ENCODE measurements at places on chromosomes 7 and 10.

DNA sequence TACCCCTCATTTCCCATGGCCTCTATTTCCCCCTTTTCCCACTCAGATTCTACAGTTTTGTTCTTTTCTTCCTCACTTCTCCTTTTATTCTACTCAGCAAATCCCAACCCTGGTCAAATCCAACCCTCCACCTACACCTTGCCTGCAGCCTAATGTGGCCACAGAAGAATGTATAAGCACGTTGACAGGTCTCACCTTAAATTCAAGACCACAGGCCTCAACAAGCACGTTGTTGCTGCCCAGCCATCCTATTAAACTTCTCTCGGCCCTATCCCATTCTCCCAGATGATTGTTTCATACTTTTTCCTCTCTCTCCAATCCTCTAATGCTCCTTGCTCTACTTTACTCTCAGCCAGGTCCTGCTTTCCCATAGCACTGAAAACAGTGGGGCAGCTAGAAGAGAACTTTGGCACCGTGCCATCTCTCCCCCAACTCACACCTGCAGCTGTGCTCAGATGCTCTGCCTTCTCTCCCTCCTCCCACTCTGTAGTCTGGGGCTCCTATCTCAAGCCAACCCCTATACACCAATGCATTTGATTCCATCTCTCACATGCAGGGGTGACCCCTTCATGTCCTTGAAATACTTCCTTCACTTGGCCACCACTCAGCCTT lies 6.8 kb upstream of the EIF3A start:
- DNase-seq: no peak

- no peak for DNase-seq
Observed at GRCh38 chr10:77927402-77928246, 1.1 kb upstream of the DLG5 start.

DNA sequence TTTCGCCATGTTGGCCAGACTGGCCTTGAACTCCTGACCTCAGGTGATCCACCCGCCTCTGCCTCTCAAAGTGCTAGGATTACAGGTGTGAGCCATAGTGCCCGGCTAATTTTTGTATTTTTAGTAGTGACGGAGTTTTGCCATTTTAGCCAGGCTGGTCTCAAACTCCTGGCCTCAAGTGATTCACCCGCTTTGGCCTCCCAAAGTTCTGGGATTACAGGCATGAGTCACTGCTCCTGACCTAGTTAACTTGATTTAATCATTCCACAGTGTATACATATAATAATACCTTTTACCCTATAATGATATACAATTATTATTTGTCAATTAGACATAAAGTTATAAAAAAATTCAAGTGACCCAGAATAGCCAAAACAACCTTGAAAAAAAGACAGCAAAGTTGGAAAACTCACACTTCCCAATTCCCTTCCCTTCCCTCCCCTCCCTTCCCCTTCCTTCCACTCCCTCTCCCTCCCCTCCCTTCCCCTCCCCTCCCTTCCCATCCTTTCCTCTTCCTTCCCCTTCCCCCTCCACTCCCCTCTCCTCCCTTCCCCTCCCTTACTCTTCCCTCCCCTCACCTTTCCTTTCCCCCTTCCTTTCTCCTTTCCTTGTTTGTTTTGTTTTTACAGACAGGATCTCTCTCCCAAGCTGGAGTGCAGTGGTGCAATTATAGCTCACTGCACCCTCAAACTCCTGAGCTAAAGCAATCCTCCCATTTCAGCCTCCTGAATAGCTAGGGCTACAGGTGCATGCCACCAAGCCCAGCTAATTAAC lies 14.8 kb upstream of the ZMIZ2 start:
- DNase-seq: no peak

DNA sequence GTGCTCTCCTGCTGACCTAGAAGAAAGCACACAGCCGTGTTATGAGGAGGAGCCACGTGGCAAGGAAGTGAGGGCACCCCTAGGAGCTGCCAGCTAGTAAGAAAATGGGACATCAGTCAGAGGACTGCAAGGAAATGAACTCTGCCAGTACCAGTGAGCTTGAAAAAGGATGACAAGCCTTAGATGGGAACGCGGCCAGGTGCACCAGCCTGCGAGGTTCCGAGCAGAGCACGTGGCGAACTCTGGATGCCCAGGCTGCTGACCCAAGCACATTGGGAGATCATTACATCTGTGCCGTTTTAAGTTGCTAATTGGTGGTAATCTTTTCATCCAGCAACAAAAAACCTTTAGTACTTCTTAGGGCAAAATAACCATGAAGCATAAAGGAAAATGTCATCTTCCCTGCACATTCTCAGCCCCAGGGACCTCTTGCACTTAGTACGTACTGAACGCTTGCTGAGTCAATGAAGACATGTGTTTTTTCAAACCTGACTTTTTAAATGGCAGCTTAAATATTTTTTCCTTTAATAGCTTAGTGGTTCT lies 69.4 kb downstream of the AMZ1 start:
- DNase-seq: no peak

- no peak for DNase-seq
Observed at GRCh38 chr7:99362801-99363200, 11.7 kb upstream of the ARPC1B start.

GRCh38 chr10:5555881-5556280 lies 31.1 kb downstream of the CALML3 start:
- no peak for DNase-seq

DNA sequence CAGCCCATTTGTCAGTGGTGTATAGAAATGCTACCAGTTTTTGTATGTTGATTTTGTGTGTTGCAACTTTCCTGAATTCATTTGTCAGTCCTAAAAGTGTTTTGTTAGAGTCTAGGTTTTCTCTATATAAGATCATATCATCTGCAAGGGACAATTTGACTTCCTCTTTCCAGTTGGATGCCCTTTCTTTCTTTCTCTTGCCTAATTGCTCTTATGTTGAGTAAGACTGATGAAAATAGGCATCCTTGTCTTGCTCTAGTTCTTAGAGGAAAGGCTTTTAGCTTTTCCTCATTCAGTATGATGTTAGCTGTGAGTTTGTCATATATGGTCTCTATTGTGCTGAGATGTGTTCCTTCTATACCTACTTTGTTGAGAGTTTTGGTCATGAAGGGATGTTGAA lies 161.7 kb upstream of the TPK1 start:
- no peak for DNase-seq

GRCh38 chr7:2635148-2635668 lies 3.4 kb downstream of the TTYH3 start:
- no peak for DNase-seq

DNA sequence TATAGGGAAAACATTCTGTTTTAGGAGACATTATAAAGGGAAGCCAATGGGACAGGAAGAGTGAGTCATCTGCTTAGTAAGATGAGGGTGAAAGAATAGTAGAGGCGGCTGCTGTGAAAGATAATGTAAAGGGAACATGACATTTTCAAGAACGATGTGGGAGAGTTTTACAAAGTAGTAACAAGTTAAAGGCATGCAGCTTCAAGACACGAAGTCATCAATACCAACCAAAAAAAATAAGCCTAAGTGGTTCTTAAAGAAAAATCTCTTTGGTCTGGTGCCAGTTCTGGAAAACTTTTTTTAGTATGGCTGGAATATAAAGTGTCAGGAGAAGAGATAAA lies 6.1 kb downstream of the GSTO1 start:
- no peak for DNase-seq

DNA sequence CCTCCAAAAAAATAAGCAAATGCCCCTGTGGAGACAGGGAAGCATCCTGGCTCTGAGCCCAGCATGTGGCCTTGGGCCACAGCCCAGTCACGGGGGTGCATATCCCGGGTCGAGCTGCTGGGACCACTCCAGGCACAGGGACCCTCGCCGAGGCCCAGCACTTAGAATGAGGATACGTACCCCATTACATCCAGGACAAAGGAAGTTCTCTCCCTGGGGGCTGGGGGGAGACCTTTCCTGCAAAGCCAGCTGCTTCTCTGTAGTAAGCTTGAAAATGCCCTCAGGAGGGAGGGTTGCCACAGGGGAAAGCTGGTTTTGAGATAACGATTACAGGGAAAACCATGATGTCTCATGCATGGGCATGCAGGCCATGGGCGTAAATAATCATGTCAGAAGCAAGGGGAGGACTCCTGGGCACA lies 75.5 kb downstream of the HIPK2 start:
- DNase-seq: no peak

- DNase-seq: no peak
Observed at GRCh38 chr7:23938937-23939552, 229.0 kb downstream of the STK31 start.

DNA sequence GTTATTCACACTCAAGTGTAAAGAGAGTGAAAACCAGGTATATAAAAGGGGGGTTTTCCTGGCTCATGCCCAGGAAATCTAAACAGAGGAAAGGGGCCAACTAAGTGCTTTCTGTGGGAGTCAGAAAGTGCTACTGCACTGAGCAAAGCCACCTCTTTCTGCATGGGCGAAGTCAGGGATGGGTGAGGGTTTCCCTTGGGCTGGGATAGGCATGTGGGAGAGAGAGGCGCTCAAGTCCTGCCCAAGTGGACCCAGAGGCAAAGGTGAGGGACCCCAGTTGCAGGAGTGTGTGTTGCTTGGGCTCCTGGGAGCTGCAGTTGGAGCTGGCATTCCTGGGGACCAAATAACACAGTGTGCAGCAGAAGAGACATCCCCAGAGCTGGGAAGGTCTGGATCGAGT lies 65.9 kb downstream of the PRR15 start:
- DNase-seq: no peak

DNA sequence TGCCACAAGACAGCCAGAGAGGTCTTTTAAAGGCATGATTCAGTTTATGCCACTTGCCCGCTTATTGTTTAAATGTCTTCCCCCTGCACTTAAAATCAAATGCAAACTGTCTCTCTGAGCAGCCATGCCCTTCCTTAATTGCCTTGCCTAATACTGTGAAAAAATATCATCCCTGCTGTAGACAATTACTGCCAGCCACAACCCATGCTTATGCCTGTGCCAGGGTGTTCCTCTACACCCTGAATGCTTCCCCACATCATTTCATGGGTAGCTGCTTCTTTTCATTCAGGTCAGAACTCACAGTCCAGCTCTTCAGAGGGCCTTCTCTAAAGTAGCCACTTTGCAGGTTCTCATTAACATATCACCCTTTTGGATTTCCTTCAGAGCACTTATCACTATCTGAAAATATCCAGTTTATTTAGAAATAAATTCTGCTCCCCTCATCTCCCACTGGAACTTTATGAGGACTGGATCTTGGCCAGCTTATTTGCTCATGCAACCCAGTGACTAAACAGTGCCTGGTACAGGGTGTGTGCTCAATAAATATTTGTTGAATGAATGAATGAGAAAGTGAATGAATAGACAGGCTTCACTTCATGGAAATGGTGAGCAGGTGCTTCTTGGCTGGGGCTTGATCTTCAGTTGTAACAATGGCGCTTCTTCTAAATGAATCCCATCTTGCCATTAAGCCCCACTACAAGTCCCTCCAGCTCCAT lies 162.4 kb upstream of the MDFIC start:
- DNase-seq: no peak

GRCh38 chr10:101229266-101230182 lies at the start of gene LBX1:
Gene LBX1, minus strand, starts transcription at chr10:101229463. Its CDS starts 648 bp downstream, at chr10:101228815.
- no peak for DNase-seq

GRCh38 chr7:2016761-2017480 lies 215.8 kb downstream of the MAD1L1 start:
- no peak for DNase-seq

- no peak for DNase-seq
Observed at GRCh38 chr7:30780941-30781340, 9.7 kb downstream of the MINDY4 start.

DNA sequence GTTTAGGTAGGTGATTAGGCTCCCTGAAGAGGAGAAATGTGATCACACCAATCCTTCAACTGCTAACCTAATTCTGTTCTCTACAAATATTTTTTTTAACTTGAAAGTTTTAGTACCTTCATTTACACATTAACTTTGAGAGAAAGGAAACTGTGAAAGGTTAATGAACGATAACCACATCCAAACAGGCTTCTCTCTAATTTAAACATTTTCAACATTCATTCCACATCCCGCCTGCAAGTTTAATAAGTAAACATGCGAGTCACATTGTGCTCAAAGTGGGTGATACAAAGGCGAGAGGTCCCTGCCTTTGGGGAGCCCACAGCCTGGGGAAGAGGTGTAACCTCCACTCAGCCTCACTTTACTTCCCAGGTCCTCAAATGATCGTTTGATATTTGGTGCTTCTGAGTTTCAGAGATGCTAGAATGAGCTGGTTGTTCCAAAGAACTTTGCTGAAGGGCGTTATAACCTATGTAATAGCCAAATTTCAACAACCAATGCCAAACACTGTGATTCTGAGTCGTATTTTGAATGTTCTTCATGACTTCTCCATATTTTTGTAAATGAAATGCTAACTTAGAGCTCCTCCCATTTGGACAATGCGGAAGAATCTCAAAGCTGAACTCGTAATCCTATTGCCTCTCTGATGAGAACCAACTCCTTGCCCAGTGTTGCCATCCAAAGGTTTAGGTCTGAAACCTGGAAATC lies 47.5 kb downstream of the DENND2A start:
- DNase-seq: no peak

DNA sequence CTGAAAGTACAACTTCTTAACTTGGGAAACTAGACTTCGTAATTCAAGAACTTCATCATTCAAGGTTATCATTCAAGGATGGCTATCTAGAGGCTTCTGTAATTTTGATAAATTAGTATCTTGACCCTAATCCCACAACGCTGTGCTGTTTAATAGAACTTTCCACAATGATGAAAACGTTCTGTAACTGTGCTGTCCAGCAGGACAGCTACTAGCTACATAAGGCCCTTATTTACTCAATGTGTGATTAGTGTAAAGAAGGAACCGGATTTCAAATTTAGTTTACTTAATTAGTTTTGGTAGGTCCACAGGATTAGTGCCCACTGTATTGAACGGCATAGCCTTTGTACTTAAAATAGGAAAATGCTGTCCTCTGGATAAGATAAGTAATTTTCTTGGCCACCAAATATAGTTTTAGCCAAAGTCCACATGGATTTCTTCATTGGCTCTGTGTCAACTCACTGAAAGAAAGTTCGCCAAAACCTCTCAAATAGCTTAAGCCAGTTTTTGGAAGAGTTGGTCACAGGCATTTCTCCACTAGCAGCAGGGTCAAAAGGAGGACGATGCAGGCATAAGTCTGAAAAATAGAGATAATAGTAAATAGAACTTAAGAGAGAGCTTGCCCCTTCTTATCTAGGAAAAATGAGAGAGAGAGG lies 17.3 kb downstream of the DGKI start:
- DNase-seq: no peak

- DNase-seq: peak; percentile 67
Observed at GRCh38 chr10:72274730-72275350, 1.1 kb downstream of the DDIT4 start.

DNA sequence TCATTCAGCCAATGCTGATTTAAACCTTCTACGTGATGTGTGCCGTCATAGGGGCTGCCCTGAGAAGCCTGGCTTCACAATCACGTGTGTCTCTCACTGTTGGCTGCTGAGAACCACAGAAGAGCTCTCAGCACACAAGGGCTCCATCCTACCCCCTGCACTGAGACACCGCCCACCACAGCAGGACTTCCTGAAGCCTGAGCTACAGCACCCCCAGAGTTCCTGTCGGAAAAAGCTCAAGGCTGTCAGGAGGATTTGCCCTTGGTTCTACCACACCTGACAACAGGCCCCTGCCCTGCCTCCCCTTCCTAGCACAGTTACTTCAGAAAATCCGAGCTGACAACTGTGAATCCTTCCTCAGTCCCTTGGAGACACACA lies 191.9 kb downstream of the MAD1L1 start:
- no peak for DNase-seq

- peak; percentile 55 for DNase-seq
Observed at GRCh38 chr7:130961128-130961601, 227.2 kb upstream of the KLF14 start.

Data from stimulated activated CD4-positive, alpha-beta T cell treated with anti-CD3 and anti-CD28 coated beads, Interleukin-15, amount 100 ng/mL, for 1 hour (primary cell).